ENCODE measurements at places on chromosomes 11 and 22.

GRCh38 chr11:96023275-96023674 lies 99.4 kb upstream of the MTMR2 start:
- DNase-seq, result no peak

- no peak for DNase-seq
Measured at GRCh38 chr11:116981266-116981885, 116.9 kb downstream of the SIK3 start.

- no peak for DNase-seq
Measured at GRCh38 chr11:71444811-71445210, 3.4 kb downstream of the DHCR7 start.

GRCh38 chr22:36256478-36256877 lies 3.5 kb downstream of the APOL1 start:
- no peak for DNase-seq

GRCh38 chr11:64564947-64565889 lies 25.8 kb upstream of the SLC22A12 start:
- no peak for DNase-seq

- no peak for DNase-seq
Measured at GRCh38 chr11:112345166-112345565, 84.5 kb upstream of the PLET1 start.

DNA sequence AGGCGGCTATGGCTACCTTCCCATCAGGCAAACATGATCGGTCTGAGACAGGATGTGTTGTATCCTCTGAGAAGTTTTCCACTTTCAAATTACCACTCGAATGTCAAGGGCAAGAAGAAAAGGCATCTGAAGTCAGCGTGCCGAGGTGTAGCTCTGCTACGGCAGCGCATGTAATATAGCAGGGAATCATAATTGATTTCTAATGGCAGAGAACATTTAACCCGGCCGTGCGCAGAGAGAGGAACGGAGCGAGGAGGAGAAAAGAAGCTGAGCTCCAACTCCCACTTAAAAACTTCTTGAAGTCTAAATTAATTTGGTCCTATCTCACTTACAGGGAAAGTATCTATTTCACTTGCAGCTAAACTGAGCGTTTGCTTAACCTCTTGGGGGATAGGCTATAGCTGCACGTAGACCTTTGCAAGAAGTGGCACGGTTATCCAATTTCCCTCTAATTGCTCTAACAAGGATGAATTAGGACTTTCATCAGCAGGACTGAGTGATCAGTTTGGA lies 137.3 kb upstream of the KIRREL3 start:
- no peak for DNase-seq

DNA sequence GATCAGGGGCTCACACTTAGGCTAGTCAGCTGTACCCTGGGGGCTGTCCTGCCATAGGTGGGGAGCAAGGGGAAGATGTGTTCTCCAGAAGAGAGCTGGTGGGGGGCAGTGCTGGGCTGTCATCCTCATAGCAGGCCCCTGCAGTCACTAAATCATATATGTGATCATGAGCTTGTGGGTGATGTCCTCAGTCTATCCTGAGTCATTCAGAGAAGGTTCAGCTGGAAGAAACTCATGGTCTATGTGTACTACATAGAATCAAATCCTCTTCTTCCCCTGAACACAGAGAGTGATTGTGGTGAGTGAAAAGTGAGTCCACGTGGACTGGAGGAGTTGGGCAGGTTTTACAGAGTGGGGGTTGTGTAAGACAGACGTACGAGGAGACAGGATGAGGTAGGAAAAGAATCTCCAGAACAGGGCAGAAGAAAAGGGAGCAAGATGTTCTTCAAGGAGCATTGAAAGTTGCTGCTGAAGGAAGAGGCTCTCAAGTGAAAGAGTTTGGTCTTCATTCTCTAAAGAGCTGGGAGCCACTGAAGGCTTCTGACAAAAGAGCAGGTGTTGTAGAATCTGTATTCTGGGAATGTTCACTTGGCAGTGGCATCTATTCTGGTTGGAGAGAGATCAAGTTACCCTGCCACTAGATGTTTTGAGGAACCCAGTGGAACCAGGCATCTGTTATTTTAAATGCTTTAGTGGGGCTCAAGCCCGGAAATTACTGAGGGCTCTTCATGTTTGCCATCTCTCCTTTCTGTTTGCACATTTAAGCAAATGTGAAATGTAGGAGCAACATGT lies 68.9 kb downstream of the C22orf31 start:
- DNase-seq, result no peak

GRCh38 chr11:116813170-116813569 lies 9.9 kb downstream of the APOA4 start:
- no peak for DNase-seq

GRCh38 chr11:14544611-14545010 lies 24.4 kb upstream of the PSMA1 start:
- DNase-seq, result no peak

- DNase-seq, result no peak
Measured at GRCh38 chr11:19025481-19026406, 34.8 kb downstream of the MRGPRX2 start.

GRCh38 chr22:25219948-25220442 lies 556 bp downstream of the CRYBB2 start:
- DNase-seq, result no peak

- no peak for DNase-seq
Measured at GRCh38 chr11:68641880-68642279, 42.5 kb upstream of the GAL start.

DNA sequence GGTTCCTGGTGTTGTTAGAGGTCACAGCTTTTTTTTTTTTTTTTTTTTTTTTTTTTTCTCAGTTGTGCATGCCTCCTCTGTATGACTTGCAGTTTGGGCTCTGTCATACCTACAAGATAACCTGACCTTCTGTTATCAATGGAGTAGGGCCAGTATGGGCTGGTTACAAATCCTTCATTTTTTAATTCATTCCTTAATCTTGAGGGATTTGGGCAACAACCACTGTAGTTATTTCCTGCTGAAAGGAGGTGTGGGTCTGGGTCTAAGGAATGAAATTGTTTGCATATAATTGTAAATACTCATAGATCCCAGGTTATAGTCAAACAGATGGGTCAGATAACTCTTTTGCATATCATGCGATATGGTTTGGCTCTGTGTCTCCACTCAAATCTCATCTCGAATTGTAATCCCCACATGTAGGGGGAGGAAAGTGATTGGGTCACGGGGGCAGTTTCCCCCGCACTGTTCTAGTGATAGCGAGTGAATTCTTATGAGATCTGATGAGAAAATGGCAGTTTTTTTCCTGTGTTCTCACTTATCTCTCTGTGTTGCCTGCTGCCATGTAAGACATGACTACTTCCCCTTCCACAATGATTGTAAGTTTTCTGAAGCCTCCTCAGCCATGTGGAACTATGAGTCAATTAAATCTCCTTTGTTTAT lies 14.1 kb upstream of the GLYAT start:
- DNase-seq, result no peak

DNA sequence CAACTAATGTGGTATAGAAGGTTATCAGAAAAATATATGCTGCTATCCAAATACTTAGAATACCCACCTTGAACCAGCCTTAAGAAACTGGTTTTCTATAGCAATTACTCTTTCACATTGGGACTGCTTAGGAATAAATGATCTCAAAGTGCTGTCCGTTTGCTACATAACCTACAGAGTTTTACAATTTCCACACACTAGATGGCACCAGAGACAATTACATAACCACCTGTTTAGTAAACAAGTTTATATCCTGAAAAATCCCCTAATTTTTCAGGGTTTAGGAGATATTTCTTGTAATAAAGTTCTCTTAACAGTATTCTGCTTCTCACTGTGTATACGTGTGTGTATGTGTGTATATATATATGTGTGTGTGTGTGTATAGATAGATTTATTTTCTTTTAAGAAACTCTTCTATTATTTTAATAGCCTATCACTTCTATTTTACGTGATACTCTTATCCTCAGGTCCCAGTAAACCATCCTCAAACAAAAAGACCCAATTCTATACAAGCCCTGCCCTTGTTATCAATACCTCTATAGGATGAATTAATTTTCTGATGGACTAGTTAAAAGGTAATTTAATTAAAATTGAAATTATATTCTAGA lies 6.7 kb upstream of the OR5I1 start:
- DNase-seq, result no peak

DNA sequence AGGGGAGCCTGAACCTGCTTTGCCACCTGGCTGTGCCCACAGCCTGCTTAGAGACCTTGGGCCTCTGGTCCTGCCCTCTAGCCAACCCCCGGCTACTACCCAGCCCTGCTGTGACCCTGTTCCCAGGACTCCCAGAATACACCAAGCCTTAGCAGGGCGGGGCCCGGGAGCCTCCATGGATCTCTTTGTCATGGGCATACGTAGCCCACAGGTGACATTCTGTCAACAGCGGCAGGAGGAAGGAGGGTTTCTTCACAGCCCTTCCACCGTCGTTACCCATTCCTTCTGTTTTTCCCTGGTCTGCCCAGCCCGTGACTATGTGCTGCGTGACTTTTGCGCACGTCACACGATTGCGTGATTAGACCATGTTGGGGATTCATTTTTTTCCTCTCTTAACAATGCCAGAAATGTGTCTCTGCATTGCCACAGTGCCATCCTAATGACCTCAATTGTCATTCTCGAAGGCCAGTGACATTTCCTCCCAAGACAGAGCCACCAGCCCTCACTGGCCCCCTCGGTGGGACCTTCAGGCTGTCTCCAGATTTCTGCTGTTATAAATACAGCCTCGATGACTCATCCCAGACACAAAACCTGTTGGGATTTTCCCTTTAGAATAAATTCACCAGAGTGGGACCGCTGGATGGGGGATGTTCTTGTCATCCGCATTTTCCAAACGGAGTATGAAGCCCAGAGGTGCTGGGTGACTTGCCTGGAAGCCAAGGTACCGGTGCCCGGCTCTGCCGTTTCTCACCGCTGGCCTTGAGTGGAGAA lies 9.0 kb downstream of the SYT12 start:
- DNase-seq, result no peak

GRCh38 chr22:26466196-26466595 lies 17.4 kb downstream of the HPS4 start:
- DNase-seq, result no peak

DNA sequence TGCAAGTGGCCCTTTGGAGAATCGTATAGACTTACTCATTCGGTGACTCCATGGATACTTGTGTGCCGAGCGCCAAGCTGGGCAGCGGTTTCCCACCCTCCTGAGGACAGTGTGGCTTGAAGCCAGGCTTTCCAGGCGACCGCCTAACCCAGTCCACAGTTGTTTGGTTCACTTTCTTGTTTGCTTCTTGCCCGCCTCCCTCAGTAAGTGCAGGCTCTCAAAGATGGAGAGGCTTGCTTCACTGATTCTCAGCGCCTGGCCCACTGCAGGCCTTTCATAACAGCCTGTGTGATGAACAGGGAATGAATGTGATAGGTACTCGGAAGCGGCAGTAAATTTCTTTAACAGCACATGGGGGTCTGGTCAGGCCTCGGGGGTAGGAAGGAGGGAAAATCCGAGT lies 11.2 kb upstream of the MDK start:
- DNase-seq, result no peak

- DNase-seq, result no peak
Measured at GRCh38 chr11:27699242-27699925, 871 bp downstream of the BDNF start.

DNA sequence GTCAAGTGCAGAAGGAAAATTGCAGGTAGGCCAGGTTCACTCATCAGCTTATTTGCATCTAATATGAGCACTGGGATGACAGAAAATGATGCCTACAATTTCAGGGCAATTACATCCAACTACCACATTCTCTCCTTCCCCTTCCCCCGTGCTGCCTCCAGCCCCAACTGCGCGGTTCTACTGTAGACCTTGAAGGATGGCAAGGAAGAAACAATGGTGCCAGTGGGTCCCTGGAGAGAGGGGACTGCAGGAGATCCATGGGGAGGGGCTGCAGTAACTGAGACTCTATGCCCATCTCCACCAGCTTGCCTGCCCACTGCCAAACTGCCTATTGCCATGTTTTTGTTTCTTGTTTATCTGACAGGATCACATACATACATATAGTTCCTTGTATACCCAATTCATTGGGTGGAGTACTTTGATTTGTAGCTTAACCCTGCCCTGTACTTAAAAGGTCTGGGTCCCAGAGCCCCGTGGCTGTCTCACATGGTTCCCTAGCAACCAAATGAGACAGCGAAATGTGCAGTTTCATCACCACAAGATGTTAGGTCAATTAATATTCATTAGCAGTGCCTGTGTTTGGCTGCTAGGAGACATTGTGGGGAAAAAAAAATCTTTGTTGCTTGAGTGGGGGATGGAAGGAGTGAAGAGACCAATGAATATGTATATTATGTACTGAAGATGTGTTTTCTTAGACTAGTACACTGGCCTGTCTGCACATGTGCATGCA lies 253.5 kb upstream of the PLET1 start:
- no peak for DNase-seq

DNA sequence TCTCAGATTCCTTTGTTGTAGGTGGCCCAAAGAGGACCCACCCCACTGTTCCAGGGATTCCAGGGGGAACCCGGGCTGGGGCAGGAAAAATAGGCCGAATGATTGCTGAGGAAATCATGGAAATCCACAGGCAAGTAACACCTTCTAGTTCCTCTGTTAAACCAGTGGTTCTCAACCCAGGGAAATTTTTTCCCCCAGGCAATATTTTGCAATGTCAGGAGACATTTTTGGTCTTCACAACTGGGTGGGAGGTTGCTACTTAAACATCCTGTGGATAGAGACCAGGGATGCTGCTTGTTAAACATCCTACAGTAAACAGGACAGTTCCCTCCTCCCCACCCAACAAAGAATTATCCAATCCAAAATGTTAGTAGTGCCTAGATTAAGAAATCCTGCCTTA lies 84.7 kb downstream of the BTBD10 start:
- no peak for DNase-seq

DNA sequence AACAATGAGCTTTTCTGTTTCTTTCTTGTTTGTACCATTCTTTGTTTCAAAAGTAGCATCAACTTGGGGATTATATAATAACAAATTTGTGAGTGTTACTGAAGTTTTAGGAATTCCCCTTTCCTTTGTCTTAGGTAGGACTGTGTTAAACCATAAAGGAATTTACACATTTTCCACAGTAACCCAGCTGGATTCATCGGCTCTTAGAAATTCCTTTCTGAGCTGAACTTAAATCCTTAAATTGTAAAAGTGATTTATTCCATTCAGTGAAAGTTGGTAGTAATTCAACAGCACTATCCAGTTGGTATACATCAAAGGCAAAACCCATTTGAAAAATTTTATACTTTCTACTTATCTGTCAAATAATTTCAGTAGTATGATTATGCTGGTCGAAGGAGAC lies 11.8 kb downstream of the EMSY start:
- no peak for DNase-seq

DNA sequence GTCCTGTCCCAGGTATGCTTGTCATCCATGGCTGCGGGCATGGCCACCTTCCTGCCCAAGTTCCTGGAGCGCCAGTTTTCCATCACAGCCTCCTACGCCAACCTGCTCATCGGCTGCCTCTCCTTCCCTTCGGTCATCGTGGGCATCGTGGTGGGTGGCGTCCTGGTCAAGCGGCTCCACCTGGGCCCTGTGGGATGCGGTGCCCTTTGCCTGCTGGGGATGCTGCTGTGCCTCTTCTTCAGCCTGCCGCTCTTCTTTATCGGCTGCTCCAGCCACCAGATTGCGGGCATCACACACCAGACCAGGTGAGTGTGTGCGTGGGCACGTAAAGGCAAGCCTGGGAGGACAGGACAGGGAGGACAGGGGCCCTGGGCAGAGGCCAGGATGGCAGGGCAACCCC lies 42.4 kb downstream of the SLCO2B1 start:
- DNase-seq, result no peak
